EH (cell line): ENCODE measurements at places on chromosomes 4 and X.

DNA sequence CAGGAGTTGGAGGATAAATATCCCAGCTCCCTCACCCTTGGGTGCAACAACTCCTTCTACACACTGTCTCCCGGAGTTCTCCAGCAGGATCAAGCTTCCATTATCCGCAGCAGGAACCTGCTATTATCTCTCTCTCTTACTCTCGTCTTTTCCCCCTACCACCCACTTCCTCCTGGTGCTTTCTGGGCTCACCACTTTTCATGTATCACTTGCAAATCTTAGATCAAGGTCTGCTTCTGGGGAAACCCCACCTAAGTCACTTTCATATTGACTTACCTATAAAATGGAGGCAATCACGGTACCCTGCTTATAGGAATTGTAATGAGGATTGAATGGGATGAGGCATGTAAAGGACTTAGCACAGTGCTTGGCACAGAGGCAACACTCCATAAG is 589.5 kb downstream of the BCOR start:
- no peak for DNase-seq

DNA sequence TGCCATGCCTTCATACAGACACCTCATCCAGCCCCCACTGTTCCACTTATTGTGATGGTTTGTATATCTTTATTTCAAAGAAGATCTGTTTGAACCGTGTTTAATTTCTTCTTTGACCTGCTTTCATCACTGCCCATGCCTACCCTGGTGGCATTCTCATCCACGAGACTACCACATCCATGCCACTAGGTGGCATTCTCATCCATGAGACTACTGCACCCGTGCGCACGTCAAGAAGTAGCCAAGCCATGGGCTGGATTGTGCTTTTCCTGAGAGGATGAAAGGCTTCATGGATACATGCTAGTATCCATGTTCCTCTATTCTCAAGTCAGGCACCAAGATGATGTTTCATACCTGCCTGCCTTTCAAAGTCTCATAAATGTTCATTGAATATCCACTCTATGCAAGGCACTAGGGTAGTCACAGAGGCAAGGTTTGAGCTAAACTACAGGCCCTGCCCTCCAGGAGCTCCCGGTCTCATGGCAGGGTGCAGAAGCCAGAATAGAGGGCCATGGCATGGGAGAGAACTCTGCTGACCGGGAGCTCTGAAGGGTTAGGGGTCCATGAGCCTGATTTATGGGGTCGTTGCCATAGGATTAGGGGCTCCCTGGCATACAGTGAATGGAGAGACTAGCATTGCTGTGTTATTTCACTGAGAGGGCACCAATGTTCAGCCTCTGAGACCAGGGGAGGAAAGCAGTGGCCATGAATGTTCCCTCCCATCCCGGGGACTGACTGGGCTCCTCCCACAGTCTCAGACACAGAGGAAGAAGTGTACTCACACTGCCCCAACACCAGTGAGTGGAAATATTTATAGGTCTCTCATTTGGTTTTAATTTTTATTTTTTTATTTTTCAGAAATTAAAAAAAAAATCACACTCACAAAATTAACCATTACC is 24.8 kb upstream of the EOLA2 start:
- peak; percentile 74 for DNase-seq

DNA sequence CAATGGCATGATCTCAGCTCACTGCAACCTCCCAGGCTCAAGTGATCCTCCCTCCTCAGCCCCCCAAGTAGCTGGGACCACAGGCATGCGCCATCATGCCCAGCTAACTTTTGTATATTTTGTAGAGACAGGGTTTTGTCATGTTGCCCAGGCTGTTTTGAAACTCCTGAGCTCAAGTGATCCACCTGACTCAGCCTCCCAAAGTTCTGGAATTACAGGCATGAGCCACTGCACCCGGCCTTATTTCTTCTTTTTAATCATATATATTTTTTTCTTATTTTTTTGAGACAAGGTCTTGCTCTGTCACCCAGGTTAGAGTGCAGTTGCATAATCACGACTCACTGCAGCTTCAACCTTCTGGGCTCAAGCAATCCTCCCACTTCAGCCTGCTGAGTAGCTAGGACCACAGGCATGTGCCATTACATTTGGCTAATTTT is 184.0 kb downstream of the TSPAN5 start:
- DNase-seq: peak; percentile 83

- DNase-seq: no peak
Observed at GRCh38 chr4:1508161-1509160, 102.2 kb upstream of the NKX1-1 start.

DNA sequence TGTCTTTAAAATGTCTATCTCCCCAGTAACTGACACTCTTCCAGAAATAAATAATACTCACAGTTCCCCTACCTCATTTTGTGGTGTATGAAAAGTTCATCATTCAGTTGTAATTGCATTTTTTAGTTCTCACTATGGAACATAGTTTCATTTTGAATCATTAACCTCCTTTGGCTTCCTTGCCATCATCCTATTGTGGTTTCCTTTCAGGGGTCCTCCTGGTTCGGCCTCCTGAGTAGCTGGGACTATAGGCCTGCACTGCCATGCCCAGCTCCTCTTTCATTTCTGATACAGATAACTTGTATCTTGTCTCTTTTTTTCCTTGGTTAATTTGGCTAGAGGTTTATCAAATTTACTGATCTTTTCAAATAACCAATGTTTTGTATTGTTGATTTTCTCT is 23.1 kb upstream of the BLTP1 start:
- no peak for DNase-seq

DNA sequence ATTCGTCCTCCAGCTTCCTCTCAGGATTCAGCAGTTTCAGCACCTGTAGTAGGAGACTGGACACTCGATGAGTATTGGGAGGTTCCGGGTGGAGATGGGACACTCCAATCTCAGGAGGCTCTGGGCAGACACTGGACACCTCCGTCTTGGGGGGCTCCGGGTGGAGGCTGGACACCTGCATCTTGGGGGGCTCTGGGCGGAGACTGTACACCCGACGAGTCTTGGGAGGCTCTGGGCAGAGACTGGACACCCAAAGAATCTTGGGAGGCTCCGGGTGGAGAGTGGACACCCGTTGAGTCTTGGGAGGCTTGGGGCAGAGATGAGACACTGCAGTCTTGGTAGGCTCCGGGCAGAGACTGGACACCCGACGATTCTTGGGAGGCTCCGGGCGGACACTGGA is 28.7 kb upstream of the LANCL3 start:
- no peak for DNase-seq

DNA sequence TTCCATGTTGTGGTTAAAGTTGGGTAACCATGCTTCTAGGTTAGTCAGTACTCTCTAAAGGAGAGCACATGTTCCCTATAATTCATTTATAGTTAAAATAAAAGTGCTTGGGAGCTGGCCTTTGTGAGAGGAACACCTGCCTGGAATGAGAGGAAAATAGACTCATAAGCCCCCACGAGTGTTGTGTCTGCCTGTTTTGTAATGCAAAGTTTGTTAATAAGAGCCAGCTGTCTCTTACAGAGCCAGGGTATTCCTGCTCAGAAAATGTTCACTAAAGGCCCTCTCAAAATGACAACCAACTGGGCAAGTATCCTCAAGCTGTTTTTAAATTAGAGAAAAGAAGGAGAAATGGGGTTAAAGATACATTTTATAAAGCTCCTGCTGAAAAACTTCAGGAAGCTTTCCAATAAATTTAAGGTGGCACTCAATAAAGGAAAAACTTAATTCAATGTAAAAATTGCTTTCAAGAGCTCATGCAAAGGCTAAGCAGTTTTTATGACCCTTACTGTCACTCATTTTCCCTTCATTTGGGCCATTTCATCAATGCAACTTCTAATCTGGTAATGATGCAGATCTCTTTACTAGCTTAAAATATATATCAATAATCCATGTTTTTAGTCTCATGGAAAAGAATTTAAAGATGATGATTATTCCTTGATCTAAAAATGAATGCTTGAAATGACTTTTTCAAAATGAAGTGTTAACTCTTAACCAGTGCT is 793.6 kb downstream of the STPG2 start:
- no peak for DNase-seq

DNA sequence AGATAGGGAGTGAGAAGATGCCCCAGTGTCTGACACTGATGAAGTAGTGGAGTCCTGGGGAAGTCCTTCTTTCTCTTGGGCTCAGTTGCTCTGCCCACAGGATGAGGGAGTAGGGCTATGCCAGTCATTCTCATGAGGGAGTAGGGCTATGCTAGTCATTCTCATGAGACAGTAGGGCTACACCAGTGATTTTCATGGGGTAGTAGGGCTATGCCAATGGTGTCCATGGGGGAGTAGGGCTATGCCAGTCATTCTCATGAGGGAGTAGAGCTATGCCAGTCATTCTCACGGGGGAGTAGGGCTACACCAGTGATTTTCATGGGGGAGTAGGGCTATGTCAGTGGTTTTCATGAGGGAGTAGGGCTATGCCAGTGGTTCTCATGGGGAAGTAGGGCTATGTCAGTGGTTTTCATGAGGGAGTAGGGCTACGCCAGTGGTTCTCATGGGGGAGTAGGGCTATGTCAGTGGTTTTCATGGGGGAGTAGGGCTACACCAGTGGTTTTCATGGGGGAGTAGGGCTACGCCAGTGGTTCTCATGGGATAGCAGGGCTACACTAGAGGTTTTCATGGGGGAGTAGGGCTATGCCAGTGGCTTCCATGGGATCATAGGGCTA is 43.3 kb upstream of the SOD3 start:
- DNase-seq: no peak

DNA sequence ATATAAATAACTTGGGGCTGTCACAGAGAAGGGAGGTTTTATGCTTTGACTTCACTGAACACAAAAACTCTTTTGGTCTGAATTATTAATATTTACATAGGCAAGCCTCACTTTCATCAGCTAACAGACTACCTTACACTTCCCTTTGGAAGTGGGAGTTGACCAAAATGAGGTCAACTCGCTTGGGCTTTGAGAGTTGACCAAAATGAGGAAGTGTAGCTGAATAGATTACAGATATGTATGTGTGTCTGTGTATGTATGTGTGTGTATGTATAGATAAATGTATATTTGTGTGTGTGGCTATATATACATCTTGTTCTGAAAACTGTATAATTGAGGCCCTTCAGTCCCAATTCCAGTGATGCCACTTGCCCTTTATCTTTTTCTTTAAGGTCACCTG is 113.3 kb upstream of the IL13RA1 start:
- no peak for DNase-seq

DNA sequence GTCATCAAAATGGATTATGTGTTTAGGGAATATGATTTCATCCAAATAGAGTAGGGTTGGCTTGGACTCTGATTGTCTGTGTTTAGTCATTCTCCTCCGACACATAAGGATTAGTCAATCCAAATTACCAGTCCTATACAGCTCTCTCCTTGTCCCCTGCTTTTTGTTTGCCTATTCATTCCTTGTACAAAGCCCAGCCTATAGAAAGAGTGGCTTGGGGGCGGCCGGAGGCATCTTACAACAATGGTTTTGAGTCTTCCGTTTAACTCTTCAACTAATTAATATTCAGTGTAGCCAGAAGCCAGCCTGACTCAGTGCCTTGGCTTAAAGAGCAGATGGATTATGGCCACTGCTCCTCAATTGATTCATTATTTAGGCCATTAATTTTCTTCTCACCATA is 796.6 kb upstream of the POU3F4 start:
- no peak for DNase-seq

DNA sequence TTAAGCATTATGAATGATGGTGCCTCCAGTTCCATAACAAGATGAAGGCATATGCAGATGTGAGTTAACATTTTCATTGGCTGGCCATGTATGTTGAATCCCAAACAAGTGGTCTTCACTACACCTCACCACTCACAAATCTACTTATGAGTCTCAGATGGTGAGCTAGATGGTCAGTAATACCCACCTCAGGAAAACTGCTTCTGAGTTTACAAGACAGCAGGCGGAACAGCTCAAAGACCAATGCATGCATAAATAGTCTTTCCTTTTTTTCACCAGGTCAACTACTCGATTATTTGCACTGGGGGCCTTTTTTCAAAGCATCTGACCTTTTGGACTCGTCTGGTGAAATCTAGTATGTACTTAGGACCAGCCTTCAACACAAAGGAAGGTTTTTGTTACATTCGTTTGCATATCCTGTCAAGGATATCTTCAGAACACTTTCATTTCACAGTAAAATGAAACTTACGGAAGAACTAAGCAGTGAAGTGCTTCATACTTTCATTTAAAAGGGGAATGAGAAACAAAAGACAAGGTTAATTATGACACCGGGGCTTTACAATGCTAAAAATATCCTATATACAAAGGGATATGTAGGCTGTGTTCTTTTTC is 23.1 kb upstream of the TLR7 start:
- no peak for DNase-seq

DNA sequence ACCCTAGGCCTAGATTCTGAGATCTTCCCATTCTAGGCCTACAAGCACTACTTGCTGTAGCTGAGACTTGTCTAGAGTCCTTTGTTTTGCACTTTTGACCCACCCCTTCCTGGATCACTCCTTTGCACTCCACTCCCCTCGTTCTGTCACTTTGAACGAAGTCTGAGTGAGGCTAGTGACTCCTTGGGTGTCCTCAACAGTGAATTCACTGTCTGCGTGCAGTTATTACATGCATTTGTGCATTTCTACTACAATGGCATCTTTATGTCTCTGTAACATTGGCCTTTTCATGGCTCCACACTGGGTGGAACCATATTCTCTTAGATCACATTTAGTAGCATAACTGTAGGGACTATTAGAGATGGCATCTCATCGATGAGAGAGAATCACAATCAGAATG is 50.5 kb downstream of the OCRL start:
- DNase-seq: no peak

- DNase-seq: no peak
Observed at GRCh38 chr4:109091727-109092409, 210.6 kb downstream of the COL25A1 start.
